ENCODE measurements at places on chromosomes 16 and 17.
A peak's percentile ranks its signal among the peaks of the same experiment; 100 is the strongest.

- no peak for ATAC-seq
Observed at GRCh38 chr16:18984435-18985005, 786 bp downstream of the TMC7 start.

DNA sequence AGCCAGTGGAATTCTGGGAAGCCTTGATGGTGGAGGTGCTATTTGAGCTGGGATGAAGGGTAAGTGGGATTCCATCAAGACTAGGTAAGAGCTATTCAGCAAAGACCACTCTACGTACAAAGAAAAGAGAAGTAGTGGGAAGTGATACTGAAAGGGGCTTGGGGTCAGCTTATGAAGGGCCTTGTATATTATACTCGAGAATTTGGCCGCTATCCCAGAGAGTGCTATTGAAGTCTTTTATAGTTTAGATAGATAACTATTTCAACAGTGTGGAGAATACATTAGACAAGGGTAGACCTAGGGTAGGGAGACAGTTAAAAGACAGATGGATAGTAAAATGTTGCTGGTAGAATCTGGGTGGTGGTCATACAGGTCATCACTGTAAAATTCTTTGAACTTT is 10.3 kb downstream of the DNAH2 start:
- no peak for ATAC-seq

DNA sequence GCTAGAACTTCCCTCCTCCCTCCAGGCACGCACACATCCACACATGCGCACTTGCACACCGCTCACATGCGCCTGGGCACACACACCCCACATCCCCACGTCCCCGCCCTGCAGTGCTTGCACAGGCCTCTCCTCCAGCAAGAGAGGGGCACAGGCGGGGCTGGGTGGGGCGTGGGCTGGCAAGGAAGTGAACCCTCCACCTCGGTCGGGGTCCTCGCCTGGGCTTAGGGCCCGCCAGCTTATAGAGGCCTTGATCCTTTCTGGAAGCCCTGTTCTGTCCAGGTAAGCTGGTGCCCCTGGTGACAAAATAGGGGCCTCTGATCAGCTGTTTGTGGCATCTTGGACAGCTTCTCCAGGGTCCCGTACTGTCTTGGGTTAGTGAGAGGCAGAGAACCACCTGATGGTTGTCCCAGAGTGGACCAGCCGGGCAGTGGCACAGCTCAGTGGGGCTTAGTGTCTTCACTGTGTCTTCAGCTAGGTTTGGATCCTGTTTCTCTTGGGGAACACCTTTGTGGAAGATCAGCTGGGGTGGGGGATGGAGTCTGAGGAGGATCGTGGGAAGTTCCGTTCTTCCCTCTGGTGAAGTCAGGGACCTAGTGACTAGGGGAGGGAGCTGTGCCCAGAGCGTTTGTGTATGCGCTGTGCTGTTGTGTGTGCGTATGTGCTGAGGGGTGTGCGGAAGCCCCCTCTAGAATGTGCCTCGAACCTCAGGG is 12.1 kb downstream of the TBX4 start:
- no peak for ATAC-seq

DNA sequence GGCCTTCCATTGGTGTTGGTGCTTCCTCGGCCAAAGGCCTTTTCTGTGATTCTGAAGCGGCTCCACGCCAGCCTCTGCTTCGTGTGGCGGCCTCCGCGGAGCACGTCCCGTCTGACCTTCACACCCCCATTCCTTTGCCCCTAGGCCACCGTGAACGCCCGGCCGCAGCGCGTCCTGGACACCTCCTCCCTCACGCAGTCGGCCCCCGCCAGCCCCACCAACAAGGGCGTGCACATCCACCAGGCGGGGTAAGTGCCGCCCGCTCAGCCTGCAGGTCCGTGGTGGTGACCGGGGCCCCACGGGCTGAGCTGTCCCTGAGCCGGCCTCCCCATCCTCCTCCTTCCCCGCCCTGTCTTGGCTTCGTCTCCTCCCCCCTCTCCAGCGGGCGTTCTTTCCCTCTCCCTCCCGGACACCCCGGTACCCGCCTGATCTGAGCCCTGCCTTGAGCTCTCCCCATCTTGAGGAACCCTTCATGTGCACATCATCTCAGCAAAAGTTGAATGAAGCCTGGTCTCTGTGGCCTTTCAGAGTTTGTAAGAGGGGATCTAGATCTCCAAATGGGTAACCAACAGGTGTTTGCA is 69.0 kb upstream of the CHMP6 start:
- peak; percentile 7 for ATAC-seq

GRCh38 chr16:659618-660017 is 8.3 kb upstream of the RHOT2 start:
- no peak for ATAC-seq

DNA sequence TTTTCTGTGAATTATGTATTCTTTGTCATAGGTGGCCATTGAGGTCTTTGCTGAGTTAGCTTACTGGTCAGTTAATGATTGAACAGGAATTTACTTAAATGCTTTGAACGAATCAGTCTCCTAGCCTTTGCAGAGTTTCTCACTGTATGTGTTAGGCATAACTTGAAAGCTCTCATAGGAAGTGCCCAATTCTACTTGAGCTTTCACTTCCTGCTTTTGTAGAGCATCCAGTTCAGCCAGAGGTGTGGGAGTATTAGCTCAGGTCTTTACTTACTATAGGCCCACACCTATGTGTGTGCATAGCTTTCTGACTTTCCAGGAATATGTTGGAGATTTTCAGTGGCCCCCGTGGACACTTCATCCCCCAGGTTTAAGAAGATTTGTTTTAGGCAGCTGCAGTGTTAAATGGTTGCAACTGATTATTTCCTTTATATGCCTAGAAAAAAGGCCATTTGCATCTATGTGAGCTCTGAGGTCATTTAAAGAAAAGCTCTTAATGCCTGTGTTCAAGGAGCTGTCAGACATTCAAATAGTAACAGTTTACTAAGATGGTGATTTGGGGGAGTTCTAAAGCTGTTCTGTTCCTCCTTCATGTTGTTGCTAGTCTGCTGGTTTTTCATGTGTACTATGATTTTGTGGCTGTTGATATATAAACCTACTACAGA is 62.3 kb downstream of the PHKB start:
- ATAC-seq = peak; percentile 80

GRCh38 chr16:30010844-30011713 is at the start of gene DOC2A:
Gene DOC2A, minus strand, starts transcription at chr16:30011027. Its CDS starts 805 bp downstream, at chr16:30010222.
- ATAC-seq = peak; percentile 3

GRCh38 chr16:24332582-24333090 is 76.5 kb downstream of the CACNG3 start:
- no peak for ATAC-seq

- peak; percentile 20 for ATAC-seq
Observed at GRCh38 chr17:30378241-30378824, 394 bp upstream of the CPD start.

Measured in esophagus mucosa (tissue), 1 donor.